ENCODE measurements at places on chromosomes 2 and 18. TPM values are rescaled to one million over a fixed set of nuclear protein-coding genes. Genes with fewer than 3 reads are reported as not detected.

Gene TUBB8B
- total RNA-seq: not detected

Gene QPCT
- total RNA-seq: 8.8 TPM

Gene KLHL29
- total RNA-seq: 3.8 TPM

Gene CDH7
- 0.14 TPM for total RNA-seq

Gene TUBA3D
- not detected for total RNA-seq

Gene MAPRE3
- total RNA-seq: 0.65 TPM

Gene TP53I3
- 3.4 TPM for total RNA-seq

Gene LONRF2
- not detected for total RNA-seq

DNA sequence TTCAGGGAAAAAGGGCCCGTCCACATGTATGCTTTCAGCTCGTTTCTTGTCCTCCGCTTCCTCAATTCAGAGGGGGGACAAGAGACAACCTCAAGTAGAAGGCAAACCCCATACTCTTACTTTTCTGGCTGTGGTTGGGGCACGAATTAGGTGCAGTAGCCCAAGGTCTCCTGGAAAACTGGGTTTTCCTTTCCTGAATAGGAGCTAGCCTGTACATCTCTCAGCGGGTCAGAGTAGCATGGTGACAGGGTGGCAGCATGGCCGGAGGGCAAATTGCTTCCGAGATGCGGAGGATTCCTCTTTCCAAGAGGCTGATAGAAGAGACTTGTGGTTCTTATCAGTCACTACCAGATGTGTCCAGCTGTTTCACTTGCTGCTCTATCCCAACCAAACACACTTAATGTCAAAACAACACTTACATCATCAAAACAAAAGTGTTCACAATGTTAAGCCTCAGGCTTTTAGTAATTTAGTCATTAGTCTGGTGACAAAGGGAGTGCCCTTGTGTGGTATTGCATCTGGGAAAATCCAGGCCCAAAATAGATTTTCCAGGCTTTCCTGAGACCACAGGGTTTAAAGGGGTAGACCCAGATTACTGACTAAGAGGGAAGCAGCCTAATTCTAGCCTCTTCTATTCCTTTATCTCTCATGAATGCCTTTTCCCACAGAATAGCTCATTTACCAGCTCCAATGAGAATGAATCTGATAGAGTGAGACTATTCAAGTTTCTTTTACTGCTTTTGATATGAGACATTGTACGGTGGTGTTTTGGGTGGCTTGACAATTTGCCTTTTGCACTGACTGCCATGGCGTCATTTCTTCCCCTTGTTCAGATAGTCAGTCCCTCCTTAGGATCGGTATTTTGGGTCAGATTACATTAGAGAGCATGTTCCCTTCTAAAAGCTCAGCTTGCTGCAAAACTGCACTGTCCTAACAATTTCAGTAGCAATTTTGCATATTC lies 162.0 kb downstream of the LTBP1 start:
- DNase-seq: no peak
- no peak overlapping the region for H3K27ac ChIP-seq
- H3K36me3 ChIP-seq: no peaks in the 10 kb centered on the region
- no peak overlapping the region for H3K4me3 ChIP-seq

GRCh38 chr2:224412141-224413015 lies 10.5 kb upstream of the FAM124B start:
- H3K36me3 ChIP-seq: no peaks in the 10 kb centered on the region
- DNase-seq: no peak
- H3K4me1 ChIP-seq: no peaks in the 10 kb centered on the region
- no peak overlapping the region for H3K27ac ChIP-seq

DNA sequence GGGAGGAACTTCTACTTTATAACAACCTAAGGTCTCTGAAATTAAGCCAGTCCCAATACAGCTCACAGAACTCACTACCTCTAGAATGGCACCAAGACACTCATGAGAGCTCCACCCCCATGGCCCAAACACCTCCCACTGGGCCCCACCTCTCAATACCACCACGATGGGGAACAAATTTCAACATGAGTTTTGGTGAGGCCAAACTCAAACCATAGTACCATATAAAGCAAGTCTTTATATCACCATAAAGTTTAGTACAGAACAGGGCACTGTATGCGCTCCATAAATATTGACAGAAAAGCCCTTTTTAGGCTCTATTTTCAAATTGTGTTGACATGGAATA lies 3.3 kb downstream of the AFG3L2 start:
- DNase-seq: no peak
- H3K36me3 ChIP-seq: peaks cover 27% of the 10 kb centered on the region
- peaks cover 28% of the 10 kb centered on the region for H3K4me1 ChIP-seq
- H3K4me3 ChIP-seq: no peak overlapping the region
- H3K27me3 ChIP-seq: no peaks in the 10 kb centered on the region

GRCh38 chr2:73503992-73504570 lies 118.4 kb downstream of the ALMS1 start:
- no peak overlapping the region for H3K27ac ChIP-seq
- no peaks in the 10 kb centered on the region for H3K27me3 ChIP-seq
- peaks cover 7% of the 10 kb centered on the region for H3K4me1 ChIP-seq
- H3K4me3 ChIP-seq: no peak overlapping the region
- no peaks in the 10 kb centered on the region for H3K36me3 ChIP-seq

DNA sequence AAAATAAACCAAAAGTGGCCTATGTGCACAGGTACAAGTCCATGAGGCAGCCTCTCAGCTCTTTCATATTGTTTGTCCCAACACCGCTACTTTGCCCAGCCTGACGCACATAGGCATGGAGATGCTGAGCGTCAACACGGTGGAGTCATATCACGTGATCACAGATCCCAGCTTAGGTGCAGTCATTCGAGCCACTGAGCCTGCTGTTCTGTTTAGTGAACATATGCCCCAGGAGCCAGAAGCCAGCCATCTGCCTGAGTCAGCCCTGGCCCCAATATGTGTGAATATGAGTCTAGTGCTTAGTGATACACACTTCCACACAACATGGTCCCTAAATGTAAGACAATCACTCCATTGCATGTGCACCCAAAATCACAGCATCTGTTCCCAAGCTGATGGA lies 88.2 kb upstream of the LCLAT1 start:
- H3K27me3 ChIP-seq: no peaks in the 10 kb centered on the region
- H3K27ac ChIP-seq: no peak overlapping the region
- H3K4me1 ChIP-seq: no peaks in the 10 kb centered on the region
- DNase-seq: no peak
- H3K36me3 ChIP-seq: no peaks in the 10 kb centered on the region

DNA sequence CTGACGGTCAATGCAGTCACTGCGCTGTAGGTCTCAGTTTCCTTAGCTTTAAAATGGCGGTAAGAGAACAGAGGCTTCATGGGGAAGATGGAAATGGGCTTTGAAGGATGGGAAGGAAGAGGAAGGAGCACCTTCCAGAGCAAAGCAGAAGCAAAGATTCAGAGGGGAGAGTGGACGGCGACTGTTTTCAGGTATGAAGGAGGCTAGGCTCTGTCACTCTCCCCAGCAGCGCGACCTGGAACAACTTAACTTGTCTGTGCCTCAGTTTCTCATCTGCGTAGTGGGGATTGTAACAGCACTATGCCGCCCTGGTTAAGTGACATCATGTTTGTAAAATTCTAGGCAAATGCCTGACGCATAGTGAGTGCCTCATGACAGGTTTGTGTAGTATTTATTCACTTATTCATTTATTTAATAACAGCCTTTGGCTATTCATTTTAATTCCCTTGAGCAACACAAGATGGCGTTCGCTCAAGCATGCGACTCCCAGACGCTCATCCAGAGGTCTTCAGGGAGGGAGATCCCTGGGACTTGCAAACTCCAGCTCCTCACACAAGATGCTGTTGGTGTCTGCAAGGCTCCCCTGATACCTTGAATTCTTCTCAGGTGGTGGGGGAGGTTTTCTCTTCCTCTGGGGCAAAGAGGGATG lies 336.3 kb downstream of the DYSF start:
- no peaks in the 10 kb centered on the region for H3K36me3 ChIP-seq
- H3K4me3 ChIP-seq: no peak overlapping the region
- no peak for DNase-seq
- H3K27me3 ChIP-seq: no peaks in the 10 kb centered on the region
- no peaks in the 10 kb centered on the region for H3K4me1 ChIP-seq

DNA sequence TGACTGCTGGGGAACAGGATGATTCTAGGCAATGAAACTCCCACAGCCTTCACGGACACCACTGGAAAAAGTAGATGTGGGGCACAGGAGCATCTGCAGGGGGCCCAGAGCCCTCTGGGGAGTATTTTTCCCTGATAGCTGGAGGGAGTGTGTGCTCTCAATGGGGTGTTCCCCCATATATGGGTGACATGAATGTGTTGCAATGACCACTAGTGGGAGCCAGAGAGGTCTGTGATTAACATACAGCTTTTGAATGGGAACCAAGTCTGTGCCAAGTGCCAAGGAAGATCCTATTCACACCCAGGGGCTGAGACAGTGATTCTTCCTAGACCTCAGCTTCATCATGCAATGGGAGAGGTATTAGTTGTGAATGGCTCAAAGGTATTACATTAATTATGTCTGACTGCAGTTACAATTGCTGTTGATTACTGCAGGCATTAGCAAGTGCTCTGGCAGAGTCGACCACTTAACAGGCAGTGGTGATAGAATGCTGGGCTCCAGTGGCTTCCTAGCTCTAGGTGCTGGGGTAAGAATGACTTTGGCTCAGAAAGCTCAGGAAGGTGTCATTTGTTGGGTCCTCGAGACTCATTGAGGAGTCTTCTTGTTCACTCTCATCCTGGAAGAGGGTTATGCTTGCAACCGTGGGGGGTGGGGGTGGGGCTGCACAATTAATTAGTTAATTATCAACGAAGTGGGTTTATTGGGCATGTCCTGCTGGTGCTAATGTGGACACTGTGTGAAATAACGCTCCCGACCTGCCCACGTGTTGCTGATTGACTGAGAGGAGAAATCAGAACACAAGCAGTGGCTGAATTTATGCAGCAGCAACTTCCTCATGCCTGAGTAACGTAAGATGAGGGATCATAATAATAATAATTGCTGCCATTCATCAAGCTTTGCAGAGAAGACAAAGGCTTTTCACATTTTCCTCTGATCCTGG lies 194.1 kb downstream of the CLIP4 start:
- H3K27me3 ChIP-seq: no peaks in the 10 kb centered on the region
- no peak overlapping the region for H3K4me3 ChIP-seq
- no peaks in the 10 kb centered on the region for H3K36me3 ChIP-seq

DNA sequence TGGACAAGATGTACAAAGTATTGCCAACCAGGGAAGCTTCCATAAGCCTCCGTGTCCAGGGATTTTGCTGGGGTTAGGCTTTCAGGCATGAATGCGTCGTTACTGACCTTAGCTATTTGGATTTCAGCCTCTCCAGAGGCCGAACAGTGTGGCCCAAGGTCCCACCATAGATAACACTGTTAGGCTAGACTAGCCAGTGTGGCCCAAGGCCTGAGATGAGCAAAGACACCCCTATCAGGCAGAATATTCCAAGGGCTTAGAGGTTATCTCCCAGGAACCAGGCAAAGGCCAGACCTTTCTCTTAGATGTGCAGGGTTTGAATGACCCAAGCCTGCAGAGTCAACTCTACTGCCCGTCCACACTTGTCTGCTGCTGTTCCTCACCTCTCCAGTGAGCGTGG lies 131.7 kb upstream of the NDUFV2 start:
- H3K27me3 ChIP-seq: no peaks in the 10 kb centered on the region
- no peak overlapping the region for H3K4me3 ChIP-seq
- H3K4me1 ChIP-seq: no peaks in the 10 kb centered on the region
- H3K27ac ChIP-seq: no peak overlapping the region
- DNase-seq: no peak

- no peak overlapping the region for H3K27ac ChIP-seq
- no peaks in the 10 kb centered on the region for H3K27me3 ChIP-seq
- no peak overlapping the region for H3K4me3 ChIP-seq
- DNase-seq: no peak
- H3K36me3 ChIP-seq: no peaks in the 10 kb centered on the region
Observed at GRCh38 chr2:9782197-9782719, 61.0 kb upstream of the TAF1B start.

GRCh38 chr2:191001032-191001431 lies 12.9 kb downstream of the STAT1 start:
- peaks cover 65% of the 10 kb centered on the region for H3K36me3 ChIP-seq
- no peak for DNase-seq
- H3K27me3 ChIP-seq: no peaks in the 10 kb centered on the region

DNA sequence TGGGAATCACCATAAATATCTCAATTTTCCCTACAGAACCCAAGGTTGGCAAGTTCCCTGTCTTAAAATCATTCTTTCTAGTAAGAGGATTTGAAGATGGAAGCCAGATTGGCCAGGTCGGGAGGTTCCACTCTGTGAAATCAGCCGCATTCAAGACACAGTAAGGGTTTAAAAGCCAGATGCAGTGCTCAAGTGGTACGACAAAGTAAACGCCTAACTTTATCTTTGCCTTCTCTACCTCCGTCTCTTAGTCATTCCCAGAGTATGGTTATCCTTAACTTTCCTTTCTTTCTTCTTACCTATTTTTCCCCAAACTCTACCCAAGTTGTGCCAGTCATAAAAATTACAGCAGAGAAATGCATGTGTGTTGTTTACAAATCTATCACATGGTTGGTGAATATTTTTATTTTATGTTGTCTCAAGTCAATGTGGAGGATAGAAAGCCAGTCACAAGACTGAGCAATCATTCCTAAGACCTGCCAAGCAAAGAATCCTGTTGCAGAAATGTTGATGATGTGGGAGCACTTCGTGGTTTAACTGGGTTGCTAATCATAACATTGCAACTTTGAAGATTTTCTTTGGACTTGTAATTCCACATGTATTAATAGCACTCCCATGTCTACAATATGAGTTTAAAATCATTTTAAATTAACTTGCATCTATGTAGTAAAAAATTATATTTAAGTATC lies 62.6 kb downstream of the SLC40A1 start:
- no peak overlapping the region for H3K27ac ChIP-seq
- no peaks in the 10 kb centered on the region for H3K36me3 ChIP-seq
- no peak for DNase-seq
- H3K4me1 ChIP-seq: no peaks in the 10 kb centered on the region
- H3K27me3 ChIP-seq: no peaks in the 10 kb centered on the region

- no peak for DNase-seq
- no peak overlapping the region for H3K27ac ChIP-seq
- no peak overlapping the region for H3K4me3 ChIP-seq
- H3K4me1 ChIP-seq: peaks cover 24% of the 10 kb centered on the region
- H3K36me3 ChIP-seq: no peaks in the 10 kb centered on the region
Observed at GRCh38 chr2:241620419-241620769, 16.6 kb downstream of the THAP4 start.
